Kasumi-1 (cell line): ENCODE measurements at places on chromosomes 7 and 10.

GRCh38 chr7:23098460-23098859 is 7.1 kb upstream of the KLHL7 start:
- DNase-seq: no peak

DNA sequence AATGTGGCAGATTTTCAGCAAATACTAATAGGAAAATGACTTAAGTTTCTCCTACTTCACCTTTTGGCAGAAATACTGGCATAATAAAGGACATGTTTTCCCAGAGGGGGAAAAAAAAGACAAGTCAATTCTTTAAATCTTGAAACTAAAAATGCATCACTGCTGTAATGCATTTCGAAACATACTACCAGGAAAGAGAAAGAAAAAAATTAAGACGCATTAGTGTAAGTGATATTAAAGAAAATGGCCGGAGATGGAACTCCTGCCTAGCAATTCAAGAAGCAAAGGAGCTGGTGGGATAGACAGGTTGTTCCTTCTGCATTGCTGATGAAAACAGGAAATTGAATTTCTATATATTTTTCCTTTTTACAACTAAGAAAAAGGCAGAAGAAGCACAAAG is 3.2 kb downstream of the ACTR1A start:
- DNase-seq: no peak

GRCh38 chr10:96376483-96376882 is 17.7 kb upstream of the OPALIN start:
- DNase-seq: no peak

DNA sequence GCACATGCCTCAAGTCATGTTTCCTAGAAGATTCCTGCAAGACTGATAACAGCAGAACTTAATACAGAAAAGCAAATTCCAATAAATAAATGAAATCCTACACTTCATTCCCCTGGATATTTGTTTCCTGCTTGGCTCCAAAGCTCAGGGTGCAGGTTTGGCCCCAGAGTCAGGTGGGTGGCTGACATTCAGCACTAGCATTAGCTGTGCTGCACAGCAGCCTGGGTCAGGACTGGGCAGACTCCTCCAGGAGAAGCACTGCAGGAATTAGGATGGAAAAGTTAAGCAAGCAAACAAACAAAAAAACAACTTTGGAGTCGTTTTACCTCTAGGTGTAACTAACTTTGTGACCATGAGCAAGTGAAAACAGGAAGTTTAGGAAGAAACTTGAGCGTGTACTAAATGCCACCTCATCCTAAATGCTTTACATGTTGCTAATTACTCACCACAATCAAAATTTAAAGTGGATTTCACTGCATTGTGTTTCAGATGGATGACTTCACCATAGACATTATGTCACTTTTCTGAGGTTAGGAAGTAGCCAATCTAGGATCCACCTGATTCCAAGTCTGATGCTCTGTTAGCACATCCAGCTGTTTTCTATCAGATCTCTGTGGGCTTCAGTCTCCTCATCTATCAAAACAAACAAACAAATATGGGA is 239.4 kb downstream of the C7orf25 start:
- no peak for DNase-seq

- DNase-seq: no peak
Measured at GRCh38 chr7:29194594-29195427, at the start of gene CHN2. CHN2 (plus strand) TSS chr7:29194775.

DNA sequence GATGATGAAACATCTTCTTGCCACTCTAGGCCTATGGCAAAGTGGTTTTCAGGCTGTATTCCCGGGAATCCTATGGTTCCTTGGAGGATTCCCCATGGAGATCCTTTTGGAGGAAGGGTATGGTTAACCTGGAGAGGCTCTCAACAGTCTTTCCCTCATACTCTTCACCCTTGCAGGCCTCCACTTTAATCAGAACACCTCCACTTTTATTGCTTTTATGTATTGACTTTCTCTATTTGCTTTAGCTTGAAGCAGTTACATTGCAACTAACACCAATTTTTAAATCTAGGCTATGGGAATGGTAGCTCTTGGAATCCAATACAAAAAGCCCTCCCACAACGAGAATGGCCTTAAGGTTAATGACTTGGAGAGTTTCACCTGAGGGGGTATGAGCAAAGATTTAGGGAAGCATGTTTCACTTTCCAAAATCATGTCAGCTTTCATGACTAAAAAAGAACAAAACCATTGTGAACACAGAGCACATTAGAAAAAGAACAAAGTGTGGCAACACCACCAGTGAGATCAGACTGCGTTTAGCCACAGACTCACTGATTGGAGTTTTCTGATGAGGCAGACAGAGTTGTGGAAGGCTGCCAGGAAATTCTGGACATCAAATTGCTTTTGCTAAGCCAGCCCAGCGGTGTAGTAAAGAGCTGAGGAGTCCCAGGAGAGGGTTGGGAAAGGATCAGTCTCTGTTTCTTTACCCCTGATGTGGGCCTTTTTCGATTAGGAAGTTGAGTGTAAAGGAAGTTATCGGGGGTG is 130.4 kb upstream of the BMPER start:
- DNase-seq: no peak

DNA sequence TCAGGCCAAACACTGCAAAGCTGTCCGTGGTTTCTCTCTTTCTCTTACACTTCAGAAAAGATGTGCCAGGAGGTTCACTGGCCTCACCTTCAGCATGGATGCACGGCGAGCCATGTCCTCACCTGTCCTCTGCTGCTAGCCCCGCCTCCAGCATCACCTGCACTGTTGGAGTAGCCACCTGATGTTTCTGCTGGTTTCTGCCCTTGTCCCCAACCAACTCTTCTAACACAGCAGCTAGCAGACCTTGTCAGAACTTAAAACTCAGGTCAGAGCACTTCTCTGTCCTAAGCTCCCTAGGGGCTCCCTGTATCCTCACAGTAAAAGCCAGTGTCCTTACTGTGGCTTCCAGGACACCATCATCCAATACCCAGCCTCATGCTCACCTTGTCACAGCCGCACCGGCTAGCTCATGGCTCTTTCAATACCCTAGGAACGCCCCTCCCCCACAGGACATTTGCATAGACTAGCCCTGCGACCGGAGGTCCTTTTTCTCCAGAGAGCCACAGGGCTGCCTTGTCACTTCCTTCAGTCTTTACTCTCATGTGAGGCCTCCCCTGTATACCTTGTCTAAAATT is 15.2 kb downstream of the PALD1 start:
- DNase-seq: peak; percentile 43

- DNase-seq: no peak
Measured at GRCh38 chr7:92843034-92843760, 6.8 kb upstream of the CDK6 start.

DNA sequence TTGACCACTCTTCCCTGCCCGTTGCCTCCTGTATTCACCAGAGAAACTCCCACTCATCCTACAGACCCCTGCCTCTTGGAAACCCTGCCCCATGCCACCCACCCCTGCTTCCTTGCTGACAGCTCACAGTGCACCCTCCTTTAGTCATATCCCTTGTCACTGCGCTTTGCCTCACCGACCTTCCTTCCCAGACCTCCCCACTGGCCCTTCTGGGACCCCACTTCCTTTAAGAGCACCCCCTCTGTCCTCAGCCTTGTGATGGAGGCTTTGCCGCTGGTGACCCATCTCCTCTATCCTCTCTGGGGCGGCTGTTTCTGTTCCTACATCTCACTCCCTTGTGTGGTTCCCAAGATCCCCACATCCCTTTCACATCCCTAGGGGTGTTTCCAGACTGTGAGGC is 92.8 kb upstream of the ZMIZ1 start:
- no peak for DNase-seq

DNA sequence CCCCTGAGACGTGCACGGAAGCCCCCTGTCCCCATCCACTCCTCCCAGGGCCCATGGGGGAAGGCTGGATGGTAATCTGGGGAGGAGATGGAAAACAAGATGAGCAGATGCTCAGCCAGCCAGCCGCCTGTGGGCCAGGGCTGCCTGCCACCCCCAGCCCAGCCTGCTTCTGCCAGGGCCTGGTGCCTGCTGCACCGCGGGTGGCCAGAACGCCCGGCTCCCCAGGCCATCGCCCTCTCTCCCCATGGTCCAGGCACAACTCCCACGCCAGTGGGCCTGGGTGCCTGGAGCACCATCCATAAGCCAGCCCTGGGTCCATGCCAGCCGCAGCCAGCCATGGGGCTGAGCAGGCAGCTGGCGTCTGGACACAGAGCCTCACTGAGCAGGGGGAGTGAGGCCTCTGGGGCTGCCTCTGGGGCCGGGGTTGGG is 57.2 kb upstream of the ELN start:
- no peak for DNase-seq

- DNase-seq: peak; percentile 20
Measured at GRCh38 chr7:151351027-151351426, 9.4 kb downstream of the NUB1 start.

DNA sequence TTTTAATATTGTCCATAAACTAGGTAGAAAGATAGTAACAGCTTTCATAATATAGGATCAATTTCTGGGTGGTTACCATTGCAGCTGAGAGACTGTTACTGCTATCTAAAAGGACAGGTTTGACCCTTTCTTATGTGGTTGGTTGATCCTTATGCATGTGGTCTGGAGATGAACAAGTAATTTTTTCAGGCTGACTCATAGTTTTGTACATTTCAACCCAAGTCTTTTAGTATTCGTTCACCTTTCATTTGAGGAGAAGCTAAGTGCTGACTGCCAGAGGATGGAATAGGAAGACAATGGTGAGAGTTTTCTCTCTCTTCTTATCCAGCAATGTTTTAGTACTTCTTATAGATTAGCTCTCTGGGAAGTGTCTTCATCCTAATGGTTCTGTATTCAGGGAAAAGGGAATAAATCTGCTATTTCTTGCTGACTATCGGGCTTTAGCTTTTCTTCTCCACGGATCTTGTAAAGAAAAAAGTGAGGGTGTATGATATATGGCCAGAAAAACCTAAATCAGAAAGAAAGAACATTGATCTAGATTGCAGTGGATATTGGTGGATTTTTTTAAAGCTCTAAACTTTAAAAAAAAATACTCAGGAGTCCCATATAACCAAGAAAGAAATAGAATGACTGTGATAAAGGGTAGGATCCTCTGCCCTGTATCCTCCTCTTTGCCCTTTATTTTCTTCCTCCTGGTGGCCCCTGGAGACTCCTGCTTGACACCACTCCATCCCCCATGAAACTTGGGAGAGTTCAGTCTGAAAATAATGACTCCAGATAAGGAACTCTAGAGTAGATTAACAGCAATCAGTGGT is 88.0 kb downstream of the CPED1 start:
- DNase-seq: no peak

DNA sequence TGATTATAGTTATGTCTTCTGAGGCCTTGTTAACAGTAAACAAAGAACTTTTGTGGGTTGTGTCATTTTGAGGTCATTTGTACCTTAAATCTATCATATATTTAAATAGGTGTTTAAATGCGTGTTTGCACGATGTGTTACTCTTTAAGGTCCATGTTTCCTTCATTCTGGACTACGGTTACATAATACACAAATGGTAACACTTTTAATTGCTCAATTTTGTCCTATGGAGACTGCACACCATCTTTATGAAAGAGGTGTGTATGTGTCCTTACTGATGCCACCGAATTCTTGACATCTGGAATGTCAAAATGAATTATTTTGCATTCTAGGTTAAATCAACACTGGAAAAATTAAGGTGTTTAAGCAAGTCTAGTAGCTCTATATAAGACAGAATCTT is 1.7 kb downstream of the PALS2 start:
- no peak for DNase-seq

DNA sequence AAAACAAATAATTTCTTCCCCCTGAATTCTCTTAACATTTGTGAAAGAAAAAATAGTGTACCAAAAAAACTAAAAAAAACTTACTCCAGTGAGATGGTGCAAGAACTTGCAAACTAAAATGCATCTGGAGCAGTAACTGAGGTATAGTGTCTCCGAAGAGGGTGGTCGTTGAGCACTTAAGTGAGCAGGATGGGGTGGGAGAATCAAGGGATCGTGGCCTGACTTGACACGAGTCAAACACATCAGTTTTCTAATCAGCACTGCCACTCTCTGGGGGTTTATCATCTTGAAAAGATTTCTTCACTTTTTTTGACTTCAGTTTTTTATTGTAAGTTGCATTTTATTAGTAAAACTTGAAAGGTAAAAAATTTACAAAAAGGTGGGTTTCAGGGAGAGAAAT is 2.5 kb downstream of the ZNF273 start:
- DNase-seq: no peak

- DNase-seq: no peak
Measured at GRCh38 chr10:1776127-1776662, 38.9 kb upstream of the ADARB2 start.

GRCh38 chr10:54063514-54063913 is 737.5 kb downstream of the PCDH15 start:
- DNase-seq: no peak

- DNase-seq: no peak
Measured at GRCh38 chr10:35185260-35186034, 58.8 kb downstream of the CREM start.

DNA sequence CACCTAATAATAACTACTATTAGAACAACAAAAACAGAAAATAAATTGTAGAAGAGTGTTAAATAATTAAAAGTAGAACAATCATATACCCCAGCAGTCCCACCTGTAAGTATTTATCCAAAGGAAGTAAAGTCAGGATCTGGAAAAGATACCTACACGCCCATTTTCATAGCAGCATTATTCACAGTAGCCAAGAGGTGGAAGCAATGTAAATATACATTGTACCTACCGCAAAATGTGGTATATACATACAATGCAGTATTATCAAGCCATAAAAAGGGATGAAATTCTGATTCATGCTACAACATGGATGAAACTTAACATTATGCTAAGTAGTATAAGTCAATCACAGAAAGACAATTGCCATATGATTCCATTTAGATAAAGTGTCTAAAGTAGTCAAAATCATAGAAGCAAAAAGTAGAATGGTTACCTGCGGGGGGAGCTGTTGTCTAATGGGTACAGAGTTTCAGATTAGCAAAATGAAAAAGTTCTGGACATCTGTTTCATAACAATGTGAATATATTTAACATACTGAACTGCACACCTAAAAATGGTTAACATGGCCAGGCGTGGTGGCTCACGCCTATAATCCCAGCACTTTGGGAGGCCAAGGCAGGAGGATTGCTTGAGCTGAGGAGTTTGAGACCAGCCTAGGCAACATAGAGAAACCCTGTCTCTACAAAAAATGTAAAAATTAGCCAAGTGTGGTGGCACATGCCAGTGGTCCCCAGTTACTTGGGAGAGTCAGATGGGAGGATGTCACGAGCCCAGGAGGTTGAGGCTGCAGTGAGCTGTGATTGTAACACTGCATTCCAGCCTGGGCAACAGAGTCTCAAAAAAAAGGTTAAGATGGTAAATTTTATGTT is 6.0 kb upstream of the TMED4 start:
- DNase-seq: peak; percentile 98

GRCh38 chr10:132893090-132893489 is 49.3 kb downstream of the CFAP46 start:
- no peak for DNase-seq

DNA sequence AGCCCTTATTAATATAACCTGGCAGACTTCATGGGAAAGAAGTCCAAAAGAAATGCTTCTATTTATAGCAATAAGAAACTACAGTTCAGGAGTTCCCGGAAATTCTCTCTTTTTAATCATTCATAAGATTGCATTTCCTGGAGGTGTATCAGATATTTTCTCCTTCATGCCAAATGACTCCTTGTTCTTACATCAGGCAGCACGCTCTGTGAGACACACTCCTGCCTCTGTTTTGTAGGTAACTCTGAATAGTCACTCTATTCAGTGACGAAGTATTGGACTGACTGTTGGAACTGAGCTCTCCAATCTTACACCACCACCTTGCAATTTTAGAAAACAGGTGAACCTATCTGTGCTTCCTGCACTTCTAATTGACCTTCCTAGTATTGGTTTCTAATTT is 78.7 kb upstream of the MSRB2 start:
- DNase-seq: no peak
